CD4-positive, alpha-beta T cell treated with Interleukin-12 subunit alpha and Interleukin-12 subunit beta, for 1 hour (primary cell): ENCODE measurements at places on chromosomes 11 and 22.

GRCh38 chr11:2687223-2687530 is 12.6 kb downstream of the KCNQ1OT1 start:
- no peak for DNase-seq

- no peak for DNase-seq
These were observed 35.7 kb downstream of the DAGLA start for GRCh38 chr11:61715867-61716266.

GRCh38 chr22:50138041-50138440 is 32.5 kb upstream of the PANX2 start:
- no peak for DNase-seq

DNA sequence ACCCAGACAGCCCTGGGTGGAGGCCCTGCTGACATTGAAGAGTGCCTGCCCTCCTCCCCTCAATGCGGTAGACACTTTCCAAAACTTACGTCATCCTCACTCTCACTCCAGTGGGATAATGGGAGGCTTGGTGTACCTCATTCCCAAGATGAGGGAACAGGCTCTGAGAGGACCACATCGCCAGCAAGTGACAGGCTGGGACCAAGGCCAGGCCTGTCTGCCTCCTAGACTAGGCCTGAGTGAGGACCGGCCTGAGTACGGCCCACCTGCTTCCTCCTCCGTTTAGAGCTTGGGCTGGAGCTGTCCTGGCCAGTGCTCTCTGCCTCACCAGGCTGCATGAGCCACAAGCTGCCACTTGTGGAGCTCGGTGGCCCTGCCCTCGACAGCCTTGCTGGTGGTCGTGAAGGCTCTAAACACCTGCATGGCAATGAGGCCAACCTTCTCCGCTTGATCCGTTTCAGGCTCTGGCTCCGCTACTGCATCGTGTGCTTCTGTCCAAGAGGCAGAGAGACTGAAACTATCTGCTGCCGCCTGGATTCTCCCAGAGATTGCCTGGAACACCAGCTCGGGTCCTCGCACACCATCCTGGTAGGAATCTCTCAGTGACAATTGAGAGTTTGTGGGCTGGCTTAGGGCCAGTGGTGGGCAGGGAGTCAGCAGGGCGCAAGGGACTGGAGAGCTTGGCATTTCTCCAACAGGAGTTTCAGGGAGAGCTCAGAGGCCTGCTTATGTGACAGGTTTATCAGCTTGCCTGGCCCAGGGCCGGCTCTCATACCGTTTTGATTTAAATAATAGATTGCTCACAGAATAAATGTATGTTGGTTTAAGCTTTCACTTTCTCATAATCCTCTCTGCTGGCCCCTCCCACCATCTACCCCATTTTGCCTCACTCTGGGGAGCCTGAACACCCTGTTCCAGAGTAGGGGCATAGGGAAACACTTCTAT is 9.4 kb downstream of the LRRC75B start:
- DNase-seq, result no peak

- peak; percentile 79 for DNase-seq
These were observed 7.3 kb downstream of the ADORA2A start for GRCh38 chr22:24434471-24435322.

GRCh38 chr11:100756559-100756958 is 69.5 kb downstream of the ARHGAP42 start:
- no peak for DNase-seq

- DNase-seq, result no peak
These were observed 191.3 kb downstream of the KIF18A start for GRCh38 chr11:27916541-27917100.

DNA sequence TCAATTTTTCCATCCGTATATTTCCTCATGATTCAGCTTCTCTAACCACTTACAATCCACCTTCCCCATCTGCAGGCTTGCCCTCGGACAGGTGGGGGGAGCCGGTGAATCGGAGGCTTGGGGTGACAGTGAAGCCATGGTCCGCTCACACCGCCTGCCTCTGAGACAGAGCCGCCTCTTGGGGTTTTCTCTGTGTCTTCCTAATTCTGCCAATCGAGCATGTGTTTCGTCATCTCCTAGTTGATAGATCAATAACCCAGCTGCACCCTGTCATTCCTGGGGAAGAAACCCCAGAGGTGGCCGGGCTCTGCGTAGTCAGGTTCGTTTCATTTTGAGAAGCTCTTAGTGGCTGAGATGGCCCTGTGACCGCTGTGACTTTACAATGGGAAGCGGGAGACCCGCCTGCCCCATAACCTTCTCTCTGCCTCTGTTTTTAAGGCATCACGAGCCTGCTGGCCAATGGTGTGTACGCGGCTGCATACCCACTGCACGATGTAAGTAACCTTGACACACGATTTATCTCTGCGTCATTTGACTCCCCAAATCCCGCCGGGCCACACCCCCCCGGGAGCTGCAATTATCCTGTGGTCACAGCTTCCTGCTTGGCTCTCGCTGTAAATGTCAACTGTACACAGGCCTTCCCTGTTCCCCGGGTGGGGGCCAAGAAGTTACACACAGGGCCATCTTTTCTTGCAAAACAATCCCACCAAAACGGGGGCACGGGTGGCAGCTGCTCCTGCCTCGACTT is 33.3 kb downstream of the ANO1 start:
- no peak for DNase-seq

- DNase-seq, result no peak
These were observed 15.9 kb downstream of the DKK3 start for GRCh38 chr11:11992257-11993212.

DNA sequence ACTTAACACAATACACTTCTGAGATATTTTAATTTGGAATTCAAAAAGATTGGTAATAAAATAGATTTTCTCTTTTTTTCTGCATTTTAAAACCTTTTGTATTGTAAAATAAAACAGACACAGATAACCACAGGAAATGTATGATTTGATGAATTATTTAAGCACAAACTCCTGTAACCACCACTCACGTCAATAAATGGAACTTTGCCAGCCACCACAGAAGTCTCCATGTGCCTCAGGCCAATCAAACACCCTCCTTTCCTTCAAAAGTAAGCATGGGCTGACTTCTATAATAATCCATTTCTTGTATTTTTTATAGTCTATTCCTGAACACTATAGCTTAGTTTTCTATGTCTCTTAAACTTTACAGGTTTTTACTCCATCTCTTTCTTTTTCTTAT is 721.7 kb downstream of the DLG2 start:
- no peak for DNase-seq

DNA sequence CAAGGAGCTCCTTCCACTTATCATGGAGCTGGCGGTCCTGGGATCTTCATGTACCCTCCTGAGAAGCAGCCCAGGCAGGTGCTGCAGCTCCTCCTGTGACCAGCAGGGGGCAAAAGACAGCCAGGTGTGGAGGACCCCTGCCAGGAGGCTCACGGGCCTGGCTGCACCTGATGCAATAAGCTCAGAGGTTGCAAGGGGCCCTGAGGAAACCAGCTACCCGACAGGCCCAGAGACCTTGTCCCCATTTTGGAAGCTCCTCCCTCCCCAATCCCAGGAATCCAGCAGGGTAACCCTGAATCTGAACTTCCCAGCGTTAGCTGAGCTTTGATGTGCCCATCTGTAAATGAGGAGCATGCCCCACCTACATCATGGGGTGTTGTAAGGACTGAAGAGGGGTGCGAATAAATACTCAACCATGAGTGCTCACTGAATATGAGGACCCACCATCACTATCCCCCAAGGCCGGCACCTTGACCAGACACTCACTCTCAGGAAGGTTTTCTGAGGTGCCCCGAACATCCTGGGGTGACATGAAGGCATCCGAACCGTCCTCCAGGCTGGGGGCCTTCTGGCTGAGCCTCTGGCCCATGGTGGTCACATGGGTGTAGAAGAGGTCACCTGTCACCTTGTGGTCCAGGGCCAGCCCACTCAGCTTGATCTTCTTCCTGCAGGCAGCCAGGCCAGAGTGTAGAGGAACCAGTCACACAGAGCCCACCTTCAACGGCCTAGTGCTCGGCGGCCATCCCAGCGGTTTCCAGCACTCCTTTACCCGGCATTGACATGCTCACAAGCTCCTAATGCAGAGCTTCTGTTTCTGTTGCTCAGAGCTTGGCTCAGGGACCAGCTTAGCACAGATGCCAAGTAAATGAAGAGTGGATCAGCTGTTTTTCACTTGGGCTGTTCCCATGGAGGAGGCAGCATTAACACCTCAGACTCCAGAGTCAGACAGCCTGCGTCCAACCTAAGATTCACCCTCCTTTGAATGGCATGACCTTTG is 21.7 kb downstream of the SLC43A1 start:
- peak; percentile 76 for DNase-seq

DNA sequence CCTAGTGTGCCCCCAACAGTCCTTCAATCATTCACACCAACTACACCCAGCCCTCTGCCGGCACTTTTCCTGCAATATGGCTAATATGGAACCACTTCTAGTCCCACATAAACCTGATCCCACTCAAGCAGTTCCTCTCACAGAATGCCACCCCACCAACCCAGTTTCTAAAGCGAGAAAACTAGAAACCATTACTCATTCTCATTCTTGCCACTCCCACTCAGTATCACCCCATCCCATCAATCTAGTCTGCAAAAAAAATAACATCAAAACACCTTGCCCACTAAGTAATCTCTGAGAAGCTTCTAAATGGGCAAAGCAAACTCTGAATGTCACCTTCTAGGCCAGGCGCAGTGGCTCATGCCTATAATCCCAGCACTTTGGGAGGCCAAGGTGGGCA is 17.9 kb downstream of the NAP1L4 start:
- DNase-seq, result no peak

- no peak for DNase-seq
These were observed 10.6 kb downstream of the SHANK2 start for GRCh38 chr11:71241721-71242259.

DNA sequence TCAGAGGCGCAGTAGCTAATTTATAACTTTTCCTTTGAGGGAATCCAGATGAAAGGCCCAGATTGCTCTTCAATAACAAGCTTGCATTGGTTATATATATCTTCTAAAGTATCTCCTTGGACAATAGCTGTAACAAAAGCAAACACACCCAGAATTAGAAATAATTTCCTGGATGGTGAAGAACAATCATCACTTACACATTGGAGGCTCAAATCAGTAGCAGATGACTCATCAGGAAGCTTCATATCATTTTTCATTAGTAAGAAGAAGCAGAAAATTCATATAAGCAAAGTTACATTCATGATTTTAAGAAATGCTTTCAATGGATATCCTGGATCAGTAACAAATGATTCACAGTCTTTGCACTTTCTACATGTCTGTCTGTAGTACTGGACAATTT is 173.6 kb upstream of the CCDC90B start:
- no peak for DNase-seq
